HuH-7.5 (cell line): ENCODE measurements at places on chromosomes 11 and 22.

DNA sequence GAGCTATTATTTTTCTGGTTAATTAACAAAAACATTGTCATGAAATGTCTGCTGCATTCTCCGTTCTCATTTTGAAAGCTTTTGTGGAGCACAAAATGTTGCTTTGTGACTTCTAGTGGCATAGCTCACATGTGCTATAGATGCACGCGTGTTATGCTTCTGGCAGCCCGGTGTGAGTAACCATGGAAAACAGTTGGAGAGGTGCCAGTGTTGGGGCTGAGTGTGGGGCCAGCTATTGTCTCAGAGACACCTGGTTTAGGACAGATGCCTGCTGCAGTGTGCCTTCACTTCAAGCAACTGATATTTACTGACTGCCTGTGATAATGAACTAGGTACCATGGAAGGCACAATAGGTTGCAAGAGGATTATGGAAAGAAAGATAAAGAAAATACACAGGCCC lies 760.6 kb downstream of the NTM start:
- no peak for DNase-seq

DNA sequence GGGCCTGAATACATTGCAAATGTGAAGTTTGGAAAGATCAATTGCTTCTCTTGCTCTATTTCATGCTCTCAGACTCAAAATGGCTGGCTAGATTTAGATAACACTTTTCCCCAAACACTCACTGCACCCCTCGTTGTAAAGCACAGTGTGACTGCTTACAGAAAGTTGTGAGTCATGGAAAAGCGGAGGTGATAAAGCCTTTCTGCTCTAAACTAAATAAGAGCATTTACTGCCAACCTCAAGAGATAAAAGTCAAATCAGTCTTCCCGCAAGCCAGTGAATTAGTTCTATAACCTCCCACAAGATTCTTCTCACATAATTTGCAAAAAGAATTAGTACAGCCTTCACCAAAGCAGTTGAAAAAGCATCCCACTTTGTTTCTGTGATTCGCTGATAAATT lies 168.7 kb downstream of the WT1 start:
- DNase-seq: no peak

DNA sequence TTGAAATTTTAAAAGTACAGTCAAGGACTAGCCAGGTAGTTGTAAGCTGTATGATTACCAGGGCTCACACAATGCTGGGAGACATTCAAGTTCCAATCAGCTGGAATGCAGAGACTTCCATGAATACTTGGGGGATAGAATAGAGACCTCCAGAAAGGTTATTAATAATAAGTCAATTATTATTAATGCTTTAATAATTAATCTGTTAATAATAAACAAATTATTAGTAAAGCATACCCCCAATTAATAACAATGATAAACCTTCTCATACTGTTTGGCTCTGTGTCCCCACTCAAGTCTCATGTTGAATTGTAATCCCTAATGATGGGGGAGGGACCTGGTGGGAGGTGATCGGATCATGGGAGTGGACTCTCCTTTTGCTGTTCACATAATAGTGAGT lies 14.6 kb upstream of the MS4A6A start:
- DNase-seq: no peak

DNA sequence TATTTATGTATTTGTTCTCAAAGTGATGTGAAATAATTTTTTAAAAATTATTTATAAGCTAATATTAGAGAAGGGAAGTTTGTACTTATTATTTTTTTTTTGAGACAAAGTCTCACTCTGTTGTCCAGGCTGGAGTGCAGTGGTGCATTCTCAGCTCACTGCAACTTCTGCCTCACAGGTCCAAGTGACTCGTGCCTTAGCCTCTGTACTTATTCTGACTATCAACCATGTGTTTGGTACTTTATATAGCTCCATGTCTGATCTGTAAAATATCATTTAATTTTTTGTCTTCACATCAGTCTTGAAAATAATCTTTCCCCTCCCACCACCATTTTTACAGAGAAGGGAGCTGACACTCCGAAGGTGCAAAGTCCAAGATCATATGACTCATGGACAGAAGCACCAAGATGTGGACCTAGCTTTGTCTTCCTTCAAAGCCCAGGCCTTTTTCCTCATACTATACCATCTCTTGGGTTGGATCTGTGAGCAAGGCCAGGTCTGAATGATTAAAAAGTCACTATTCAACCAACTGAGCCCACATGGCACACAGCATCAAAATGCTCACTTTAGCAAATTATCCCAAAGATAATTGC lies 32.4 kb upstream of the EED start:
- DNase-seq: no peak

DNA sequence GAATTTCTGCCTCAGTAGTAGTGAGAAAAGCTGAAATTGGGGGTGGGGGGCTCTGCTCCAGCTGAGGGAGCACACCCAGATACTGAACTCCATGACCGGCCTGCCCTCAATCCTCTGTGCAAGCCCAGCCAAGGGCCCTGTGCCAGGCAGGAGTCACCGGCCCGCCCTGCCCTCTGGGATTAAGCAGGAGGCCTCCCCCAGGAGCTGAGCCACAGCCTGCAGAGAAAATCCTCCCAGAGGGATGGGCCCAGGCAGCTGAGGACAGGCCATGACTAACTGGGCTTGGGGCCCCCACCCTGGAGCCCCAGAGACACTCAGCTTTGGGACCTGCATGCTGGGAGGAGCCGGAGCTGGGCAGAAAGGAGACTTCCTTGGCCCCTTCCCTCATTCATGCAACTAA lies 48.8 kb downstream of the MN1 start:
- no peak for DNase-seq

DNA sequence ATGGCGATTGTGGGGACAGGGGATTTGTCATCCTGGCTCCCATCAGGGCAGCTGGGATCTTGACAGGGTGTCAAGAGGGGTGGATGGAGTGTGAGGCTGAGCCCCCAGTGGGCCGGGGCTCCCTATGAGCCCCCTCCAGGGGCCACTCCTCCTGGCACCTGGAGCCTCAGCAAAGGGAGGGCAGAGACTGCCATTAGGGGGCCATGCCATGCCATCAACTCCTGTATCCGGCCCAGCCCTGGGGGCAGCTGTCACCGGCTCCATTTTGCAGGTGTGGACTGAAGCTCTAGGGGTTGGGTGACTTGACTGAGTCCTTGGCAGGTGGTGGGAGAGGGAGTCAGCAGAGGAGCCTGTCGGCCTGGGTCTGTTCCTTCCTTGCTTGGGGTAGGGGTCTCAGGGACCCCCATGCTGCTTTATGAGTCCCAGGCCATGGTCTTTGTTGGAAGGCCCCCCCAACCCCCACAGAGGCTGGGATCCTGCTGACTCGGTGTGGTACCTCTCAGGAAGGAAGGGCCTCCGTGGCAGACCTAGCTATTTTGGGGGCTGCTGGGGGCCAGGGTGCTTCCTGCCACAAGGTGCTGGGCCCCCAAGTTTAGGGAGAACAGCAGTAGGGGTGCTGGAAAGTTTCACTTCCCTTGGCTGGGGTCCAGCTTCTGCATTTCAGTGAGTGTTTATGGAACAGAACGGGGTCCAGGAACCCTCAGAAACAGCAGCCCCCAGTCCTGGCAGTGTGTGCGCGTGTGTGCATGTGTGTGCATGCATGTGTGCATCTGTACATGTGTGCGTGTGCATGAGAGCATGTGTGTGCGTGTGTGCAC lies 1.5 kb downstream of the ACY3 start:
- DNase-seq: no peak

GRCh38 chr11:96246718-96247552 lies 96.1 kb downstream of the MAML2 start:
- no peak for DNase-seq

DNA sequence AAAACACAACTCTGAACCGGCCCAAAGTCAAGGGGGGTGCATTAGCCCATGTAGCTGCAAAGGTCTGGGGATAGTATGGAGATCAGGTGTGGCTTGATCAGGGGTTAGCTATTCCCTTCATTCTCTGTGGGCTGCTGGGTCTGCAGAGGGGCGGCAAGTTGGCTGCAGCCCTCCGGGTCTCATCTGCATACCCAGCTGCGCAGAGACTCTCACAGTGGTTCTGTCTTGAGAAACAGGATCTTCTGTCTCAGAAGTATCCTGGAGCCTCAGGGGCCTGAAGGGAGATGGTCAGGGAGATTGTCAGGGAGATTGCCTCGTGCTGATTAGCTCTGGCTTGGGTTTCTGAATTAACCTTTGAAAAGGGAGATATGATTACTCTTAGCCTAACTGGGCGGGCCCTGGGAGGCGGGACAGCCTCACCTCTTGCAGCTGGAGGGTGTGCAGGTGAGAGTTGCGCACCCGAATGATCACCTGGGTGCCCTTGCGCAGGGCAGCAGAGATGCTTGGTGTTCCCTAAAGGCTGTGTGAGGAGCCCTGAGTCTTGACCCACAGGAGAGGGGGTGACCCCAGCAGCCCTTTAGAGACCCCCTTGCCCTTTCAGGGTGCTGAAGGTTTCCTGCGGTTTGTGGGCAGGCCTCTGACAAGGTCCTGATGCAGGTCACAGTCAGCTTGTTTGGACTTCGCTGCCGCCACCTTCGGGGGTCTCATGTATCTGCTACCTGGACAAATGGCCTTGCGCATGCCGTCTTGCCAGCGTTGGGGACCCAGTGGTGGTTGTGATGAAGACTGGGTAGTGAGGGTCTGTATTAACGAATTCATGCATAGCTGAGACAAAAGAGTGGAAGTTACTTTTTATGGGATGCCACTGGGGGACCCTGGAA lies 7.3 kb downstream of the ARHGAP8 start:
- DNase-seq: no peak

GRCh38 chr22:37905534-37906363 lies at the start of gene MICALL1:
MICALL1 (plus strand) TSS chr22:37906297; CDS start chr22:37906423, 126 bp downstream.
- DNase-seq: peak; percentile 80

DNA sequence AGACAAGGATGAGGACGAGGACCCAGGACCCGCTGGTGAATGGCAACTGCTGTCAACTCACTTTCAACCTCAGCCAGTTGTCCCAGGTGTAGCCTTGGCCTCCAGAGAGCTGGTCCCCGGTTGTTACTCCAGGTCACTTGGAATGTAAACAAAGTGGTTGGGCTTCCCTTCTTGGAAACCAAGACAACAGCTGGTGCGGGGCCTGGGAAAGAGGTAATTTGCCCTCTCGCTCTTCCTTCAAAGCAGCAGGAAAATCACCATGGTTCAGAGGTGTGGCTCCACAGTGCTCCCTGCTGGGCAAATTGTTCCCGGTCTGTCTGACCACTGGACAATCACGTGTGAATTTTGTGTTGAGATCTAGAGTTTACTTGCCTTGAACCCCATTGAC lies 15.0 kb downstream of the SLC1A2 start:
- DNase-seq: no peak

DNA sequence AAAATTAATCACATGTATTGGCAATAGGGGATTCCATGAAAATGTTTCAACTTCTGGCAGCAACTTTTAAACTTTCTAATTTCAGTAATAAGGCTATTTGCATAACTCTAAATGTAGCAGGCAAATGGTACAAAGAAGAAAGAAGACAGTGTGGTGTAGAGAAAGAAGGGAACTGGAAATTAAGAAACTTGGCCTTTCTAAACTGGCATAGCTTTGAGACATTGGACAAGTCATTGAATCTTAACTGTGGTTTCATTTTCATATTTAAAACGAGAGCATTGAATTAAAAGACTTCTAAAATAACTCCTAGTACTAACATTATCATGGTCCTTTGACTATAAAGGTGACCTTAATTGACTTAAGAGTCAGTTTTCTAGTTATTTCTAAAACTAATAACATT lies 125.0 kb downstream of the UVRAG start:
- DNase-seq: no peak

GRCh38 chr22:48370508-48371325 lies 1457.0 kb downstream of the BRD1 start:
- DNase-seq: no peak

DNA sequence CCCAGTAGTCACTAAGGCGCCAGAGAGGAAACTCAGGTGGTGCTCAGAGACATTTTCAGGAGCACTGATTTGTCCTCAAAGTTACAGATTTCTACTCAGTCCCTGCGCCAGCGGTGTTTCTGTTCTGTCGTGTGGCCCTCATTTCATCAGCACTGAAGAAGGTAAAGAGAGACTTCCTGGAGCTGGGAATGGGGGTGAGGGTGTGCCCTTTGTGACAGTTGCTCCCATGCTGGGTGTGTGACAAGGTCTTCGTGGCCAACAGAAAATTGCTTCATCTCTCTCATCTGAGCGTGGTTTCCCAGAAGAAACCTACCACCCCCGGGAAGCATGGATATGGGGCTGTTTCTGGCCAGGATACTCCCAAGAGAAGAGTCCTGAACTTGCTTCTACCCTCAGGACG lies 2.0 kb upstream of the PPARA start:
- DNase-seq: no peak

DNA sequence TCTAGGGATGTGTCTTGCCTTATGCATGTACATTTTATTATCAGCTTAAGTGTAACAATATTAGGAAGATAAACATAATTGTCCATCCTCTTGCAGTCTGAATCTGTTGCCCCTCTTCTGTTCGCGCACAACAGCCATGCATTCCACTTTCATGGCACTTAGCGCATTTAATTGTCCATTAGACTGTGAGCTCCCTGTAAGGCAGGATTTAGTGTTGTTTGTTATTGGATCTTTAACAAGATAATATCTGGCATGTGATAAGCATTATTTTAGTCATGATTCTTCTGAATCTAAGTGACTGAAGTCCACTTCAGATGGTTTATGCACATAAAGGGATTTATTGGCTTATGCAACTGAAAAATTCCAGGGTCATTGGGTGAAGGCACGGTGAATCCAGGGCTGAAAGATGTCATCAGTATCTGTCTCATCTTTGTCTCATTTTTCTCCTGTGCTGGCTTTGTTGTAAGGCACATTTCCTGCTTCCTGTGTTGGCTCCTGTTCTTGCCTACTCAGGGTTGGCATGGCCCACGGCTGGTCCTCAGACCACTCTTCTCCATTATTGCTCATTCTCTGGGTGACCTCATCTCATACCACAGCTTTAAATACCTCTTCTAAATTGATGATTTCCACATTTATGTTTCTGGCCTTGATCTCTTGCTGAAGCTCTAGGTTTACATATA lies 37.6 kb downstream of the ATXN10 start:
- no peak for DNase-seq

- no peak for DNase-seq
Observed at GRCh38 chr11:9847636-9848035, 183.8 kb downstream of the SWAP70 start.

DNA sequence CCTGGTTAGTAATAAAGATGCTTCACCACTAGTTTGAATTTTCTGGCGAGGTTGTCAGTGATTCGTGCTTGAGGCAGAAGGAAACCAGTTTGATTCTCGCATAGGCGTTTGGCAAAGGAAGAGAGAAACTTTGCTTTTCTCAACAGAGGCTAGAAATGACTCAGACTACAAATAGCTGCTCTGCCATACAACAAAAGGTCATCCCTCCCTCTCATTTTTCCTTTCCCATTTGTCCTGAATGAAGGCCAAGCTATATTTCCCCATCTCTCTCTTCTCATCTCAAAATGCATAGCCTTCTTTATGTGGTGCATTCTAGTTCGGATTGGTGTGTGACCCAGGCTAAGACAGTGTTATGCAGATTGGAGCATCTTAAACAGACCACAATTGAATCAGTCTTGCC lies 741.4 kb downstream of the NTM start:
- DNase-seq: no peak
